ENCODE measurements at places on chromosomes 16 and 17. TPM values are rescaled to one million over a fixed set of nuclear protein-coding genes. Genes with fewer than 3 reads are reported as not detected.

CDRT15 gene
- total RNA-seq: not detected

GLIS2 gene
- total RNA-seq: 32.1 TPM

PRSS22 gene
- 2.0 TPM for total RNA-seq

NRN1L gene
- total RNA-seq: not detected

IL34 gene
- total RNA-seq: 0.66 TPM

EVPL gene
- total RNA-seq: 17.7 TPM
